Heart right ventricle (tissue), 16 donors: ENCODE measurements at places on chromosomes 12 and 14. TPM values are rescaled to one million over a fixed set of nuclear protein-coding genes. Genes with fewer than 3 reads are reported as not detected.

GRCh38 chr12:94832780-94833681, 170.5 kb downstream of the NDUFA12 start:
- no peak for DNase-seq
- H3K27me3 ChIP-seq, result no peaks in the 10 kb centered on the region
- H3K4me3 ChIP-seq, result no peak overlapping the region
- no peaks in the 10 kb centered on the region for H3K36me3 ChIP-seq

DNA sequence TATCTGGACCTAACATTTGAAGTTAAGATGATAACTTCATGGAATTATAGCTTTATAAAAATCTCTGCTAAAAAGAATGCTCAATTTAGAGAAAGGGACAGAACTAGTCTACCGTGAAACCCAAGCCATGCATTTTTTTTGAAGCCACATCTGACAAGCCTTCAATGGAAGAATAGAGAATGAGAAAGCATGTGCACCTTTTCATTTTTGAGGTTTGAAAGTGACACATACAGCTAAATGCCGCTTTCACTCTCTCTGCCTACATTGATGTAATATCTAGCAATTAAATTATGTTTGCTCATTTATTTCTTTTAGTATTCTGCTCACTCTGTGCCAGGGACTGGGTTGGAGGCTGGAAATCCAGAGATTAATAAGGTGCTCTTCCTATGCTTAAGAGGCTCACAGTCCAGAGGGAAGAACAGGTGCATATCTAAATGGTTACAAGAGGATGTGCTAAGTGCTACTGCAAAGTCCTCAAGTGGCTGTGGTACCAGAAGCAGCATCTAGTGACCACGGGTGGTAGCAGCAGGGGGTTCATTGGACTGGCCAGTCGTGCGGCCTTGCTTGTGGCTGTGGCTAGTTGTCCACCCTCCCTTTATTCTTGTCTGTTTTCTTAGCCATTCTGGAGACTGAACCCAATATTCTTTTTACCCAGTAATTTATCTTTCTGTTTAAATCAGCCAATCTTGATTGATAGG, 60.4 kb downstream of the PPP1R36 start:
- H3K27ac ChIP-seq, result no peak overlapping the region
- H3K36me3 ChIP-seq, result no peaks in the 10 kb centered on the region
- no peak for DNase-seq
- H3K4me1 ChIP-seq, result peaks cover 23% of the 10 kb centered on the region
- H3K4me3 ChIP-seq, result no peak overlapping the region

DNA sequence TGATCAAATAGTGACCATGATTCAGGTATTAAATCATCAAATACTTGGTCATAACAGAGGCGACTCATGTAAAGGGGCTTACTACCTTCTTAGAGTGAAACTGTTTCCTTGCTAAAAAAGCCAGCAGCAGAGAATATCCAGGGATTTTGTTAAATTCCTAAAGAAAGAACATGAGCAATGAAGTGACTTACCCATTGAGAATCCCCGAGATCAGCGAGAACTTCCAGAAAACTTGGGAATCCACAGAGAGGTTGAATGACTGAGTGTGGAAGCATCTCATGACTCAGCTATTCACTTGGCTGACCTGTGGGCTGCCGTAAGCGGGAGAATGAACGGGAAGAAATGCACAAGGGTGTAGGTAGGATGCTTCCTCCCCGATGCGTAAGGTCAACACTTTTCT, 85.3 kb upstream of the KCNA1 start:
- H3K36me3 ChIP-seq, result no peaks in the 10 kb centered on the region
- no peaks in the 10 kb centered on the region for H3K27me3 ChIP-seq
- no peak overlapping the region for H3K27ac ChIP-seq
- no peaks in the 10 kb centered on the region for H3K4me1 ChIP-seq
- H3K4me3 ChIP-seq, result no peak overlapping the region

DNA sequence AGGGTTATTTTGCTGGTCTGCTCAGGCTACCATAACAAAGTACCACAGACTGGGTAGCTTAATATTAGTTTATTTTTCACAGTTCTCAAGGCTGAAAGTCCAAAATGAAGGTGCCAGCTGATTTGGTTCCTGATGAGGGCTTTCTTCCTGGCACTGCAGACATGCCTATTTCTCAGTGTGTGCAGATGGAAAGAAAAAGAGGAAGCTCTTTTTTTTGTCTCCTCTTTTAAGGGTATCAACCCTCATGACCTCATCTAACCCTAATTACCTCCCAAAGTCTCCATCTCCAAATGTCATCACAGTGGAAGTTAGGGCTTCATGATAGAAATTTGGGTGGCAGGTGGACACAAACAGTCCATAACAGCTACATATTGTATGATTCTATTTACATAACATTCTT, 25.0 kb upstream of the POLR3B start:
- no peak overlapping the region for H3K27ac ChIP-seq
- no peak overlapping the region for H3K4me3 ChIP-seq
- no peaks in the 10 kb centered on the region for H3K36me3 ChIP-seq
- DNase-seq, result no peak
- H3K27me3 ChIP-seq, result no peaks in the 10 kb centered on the region

The SOAT2 gene
- not detected for total RNA-seq

GRCh38 chr12:25242981-25243679, 7.6 kb downstream of the KRAS start:
- H3K27ac ChIP-seq, result no peak overlapping the region
- H3K4me1 ChIP-seq, result no peaks in the 10 kb centered on the region
- DNase-seq, result no peak
- no peak overlapping the region for H3K4me3 ChIP-seq
- no peaks in the 10 kb centered on the region for H3K27me3 ChIP-seq

DNA sequence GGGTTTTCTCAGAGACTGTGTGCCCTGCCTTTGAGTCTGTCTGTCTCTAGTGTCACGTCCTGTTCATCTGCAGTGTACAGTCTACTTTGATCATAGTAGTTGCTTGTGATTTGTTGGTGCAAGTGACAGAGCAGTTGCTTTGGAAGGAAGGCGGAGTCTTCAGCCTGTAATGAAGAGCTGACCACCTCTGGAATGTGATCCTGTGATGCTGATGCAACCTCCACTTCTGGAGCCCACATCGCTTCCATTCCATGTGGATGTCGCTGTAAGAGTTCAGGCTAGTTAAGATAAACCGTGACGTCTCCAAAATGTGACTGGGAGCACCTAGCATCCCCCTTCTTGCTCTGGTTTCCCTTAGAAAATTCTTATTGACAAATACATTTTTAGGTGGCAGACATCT, 51.8 kb downstream of the PELI2 start:
- no peak overlapping the region for H3K27ac ChIP-seq
- no peak overlapping the region for H3K4me3 ChIP-seq
- H3K36me3 ChIP-seq, result no peaks in the 10 kb centered on the region
- DNase-seq, result no peak

The MYH6 gene
- total RNA-seq, result 105 TPM

- no peak for DNase-seq
- H3K27me3 ChIP-seq, result no peaks in the 10 kb centered on the region
- no peak overlapping the region for H3K4me3 ChIP-seq
- no peak overlapping the region for H3K27ac ChIP-seq
Observed at GRCh38 chr14:97486601-97487120, 689.5 kb downstream of the VRK1 start.

GRCh38 chr14:75254901-75255584, 23.6 kb upstream of the FOS start:
- H3K27ac ChIP-seq, result peak overlapping the region; percentile 51
- no peaks in the 10 kb centered on the region for H3K27me3 ChIP-seq
- no peaks in the 10 kb centered on the region for H3K36me3 ChIP-seq
- H3K4me1 ChIP-seq, result peaks cover 36% of the 10 kb centered on the region
- H3K4me3 ChIP-seq, result no peak overlapping the region
- no peak for DNase-seq

- no peaks in the 10 kb centered on the region for H3K36me3 ChIP-seq
- no peak overlapping the region for H3K4me3 ChIP-seq
- peaks cover 37% of the 10 kb centered on the region for H3K4me1 ChIP-seq
- DNase-seq, result no peak
Observed at GRCh38 chr14:60304509-60304908, 55.5 kb downstream of the PPM1A start.

GRCh38 chr14:29643433-29644211, 284.0 kb downstream of the PRKD1 start:
- no peaks in the 10 kb centered on the region for H3K27me3 ChIP-seq
- no peaks in the 10 kb centered on the region for H3K36me3 ChIP-seq
- no peaks in the 10 kb centered on the region for H3K4me1 ChIP-seq
- no peak overlapping the region for H3K4me3 ChIP-seq
- H3K27ac ChIP-seq, result no peak overlapping the region

DNA sequence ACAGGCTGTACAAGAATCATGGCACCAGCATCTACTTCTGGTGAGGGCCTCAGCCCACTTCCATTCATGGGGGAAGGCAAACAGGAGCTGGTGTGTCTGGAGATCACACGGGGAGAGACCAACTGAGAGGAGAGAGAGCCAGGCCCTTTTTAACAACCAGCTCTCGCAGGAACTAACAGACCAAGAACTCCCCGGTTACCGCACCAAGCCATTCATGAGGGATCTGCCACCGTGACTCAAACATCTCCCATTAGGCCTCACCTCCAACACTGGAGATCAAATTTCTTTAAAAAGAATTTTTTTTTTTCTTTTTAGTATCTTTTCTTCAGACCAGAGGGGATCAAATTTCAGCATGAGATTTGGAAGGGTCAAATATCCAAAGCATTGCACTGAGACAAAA, 16.7 kb upstream of the AQP2 start:
- H3K27ac ChIP-seq, result no peak overlapping the region
- no peaks in the 10 kb centered on the region for H3K4me1 ChIP-seq
- no peaks in the 10 kb centered on the region for H3K36me3 ChIP-seq
- DNase-seq, result no peak

The GPRC5D gene
- not detected for total RNA-seq

The SERPINA5 gene
- total RNA-seq, result 0.38 TPM

The KRT6C gene
- total RNA-seq, result not detected

DNA sequence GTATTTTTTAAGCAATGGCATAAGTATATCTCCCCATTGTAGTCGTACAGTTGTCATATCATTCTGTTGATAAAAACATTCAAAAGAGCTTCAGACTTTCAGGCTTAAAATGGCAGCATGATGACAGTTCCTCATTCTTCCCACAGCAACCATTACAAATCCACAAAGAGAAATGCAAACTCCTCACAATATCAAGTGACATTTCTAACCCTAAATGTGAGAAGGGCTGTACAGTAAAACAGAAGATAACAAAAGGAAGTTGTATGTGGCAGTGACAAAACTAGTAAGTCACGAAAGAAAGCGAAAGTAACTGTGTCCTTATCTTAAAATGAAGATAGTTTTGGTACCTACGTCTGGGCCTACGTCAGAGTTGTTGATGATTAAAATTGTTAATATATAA, 46.7 kb downstream of the GXYLT1 start:
- H3K27ac ChIP-seq, result peak overlapping the region; percentile 61
- peaks cover 7% of the 10 kb centered on the region for H3K36me3 ChIP-seq
- no peak for DNase-seq
- H3K4me3 ChIP-seq, result no peak overlapping the region
- peaks cover 33% of the 10 kb centered on the region for H3K4me1 ChIP-seq
